ENCODE measurements at places on chromosomes 3 and 15. TPM values are rescaled to one million over a fixed set of nuclear protein-coding genes. Genes with fewer than 3 reads are reported as not detected.
A peak's percentile ranks its signal among the peaks of the same experiment; 100 is the strongest.

- DNase-seq: peak; percentile 16
These were observed 51.8 kb upstream of the ADPGK start for GRCh38 chr15:72835294-72835890.

GRCh38 chr3:119173325-119173724 is at the start of gene UPK1B:
UPK1B (plus strand) TSS chr3:119173598; CDS start chr3:119186742, 13,144 bp downstream.
- DNase-seq: peak; percentile 22

- DNase-seq: no peak
These were observed 501.0 kb downstream of the IGSF11 start for GRCh38 chr3:118533676-118534075.

DNA sequence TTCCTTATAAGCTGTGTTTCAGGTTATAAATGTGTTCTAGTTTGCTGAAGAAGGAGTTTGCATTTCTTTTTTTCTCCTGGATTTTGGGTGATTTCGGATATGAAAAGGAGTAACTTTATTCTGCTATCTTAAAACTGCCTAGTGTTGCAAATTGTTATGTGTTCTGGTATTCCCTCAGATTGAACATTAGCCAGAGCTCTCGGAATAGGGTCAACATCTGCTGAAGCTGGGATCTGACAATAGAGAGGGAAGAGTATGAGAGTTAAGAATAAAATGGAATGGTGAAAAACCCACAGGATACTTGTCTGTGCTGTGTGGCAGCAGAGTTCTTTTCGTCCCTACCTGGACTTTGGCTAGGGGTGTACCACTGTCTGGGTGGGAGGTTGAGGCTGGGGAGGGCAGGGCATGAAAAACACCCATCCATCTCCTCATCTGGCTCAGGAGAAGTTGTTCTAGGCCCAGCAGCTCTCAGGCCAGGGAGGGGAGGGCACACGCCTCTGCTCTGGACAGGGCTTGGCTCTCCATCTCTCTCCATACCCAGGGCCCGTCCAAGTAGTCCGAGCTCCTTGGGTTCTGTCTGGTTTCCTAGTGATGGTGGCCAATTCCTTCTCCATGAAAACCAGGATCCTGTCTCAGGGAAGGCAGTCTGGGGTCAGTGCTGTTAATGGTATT is 13.2 kb downstream of the SPSB4 start:
- DNase-seq: no peak

GRCh38 chr3:188439080-188439479 is 285.1 kb downstream of the LPP start:
- DNase-seq: no peak

GRCh38 chr3:55724821-55725220 is 237.7 kb upstream of the WNT5A start:
- no peak for DNase-seq

GRCh38 chr3:134249296-134249841 is 1.3 kb downstream of the RYK start:
- no peak for DNase-seq

- DNase-seq: no peak
These were observed 84.7 kb upstream of the PTX3 start for GRCh38 chr3:157351981-157352380.

- no peak for DNase-seq
These were observed 106.1 kb downstream of the ROBO2 start for GRCh38 chr3:77146004-77146403.

GRCh38 chr3:129469026-129469425 is 29.0 kb downstream of the IFT122 start:
- peak; percentile 21 for DNase-seq

DNA sequence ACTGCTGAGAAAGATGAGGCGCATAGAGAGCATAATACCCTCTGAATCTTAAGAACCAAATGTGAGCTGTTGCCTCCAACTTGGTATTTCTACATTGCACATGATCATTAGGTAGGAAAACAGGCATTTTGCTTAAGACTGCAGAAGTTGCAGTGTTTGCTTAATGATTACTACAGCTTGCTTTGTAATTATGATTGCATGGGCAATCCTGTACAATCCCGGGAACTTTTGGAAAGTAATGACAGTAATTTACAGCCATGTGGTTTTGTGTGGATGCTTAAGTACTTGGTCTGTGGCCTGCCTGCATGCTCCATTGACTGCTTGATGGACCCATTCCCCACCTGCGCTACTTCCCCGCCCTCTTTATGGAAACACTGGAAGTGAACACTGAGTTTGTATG is 301.1 kb downstream of the DIPK2A start:
- DNase-seq: no peak

- DNase-seq: peak; percentile 87
These were observed at the start of gene PLD1 for GRCh38 chr3:171809861-171810628. PLD1 (minus strand) TSS chr3:171810483; CDS start chr3:171738051, 72,432 bp downstream.

DNA sequence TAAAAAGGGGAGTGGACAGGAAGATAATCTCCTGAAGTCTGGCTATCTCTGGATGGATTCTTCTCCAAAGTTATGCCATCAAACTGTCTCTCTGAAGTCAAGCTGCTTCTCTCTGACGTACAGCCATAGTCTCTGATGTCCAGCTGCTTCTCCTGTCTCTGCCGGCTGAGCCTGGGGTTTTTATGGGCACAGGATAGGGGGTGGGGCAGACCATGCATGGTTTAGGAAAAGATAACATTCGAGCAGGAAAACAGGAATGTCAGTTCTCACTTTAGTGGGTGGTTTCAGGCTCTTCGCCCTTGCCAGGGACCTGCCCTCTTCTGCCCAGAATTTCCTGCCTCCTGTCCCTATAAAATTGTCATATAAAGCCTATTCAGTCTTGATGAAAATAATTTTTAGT is 110.9 kb upstream of the ROBO1 start:
- DNase-seq: no peak

DNA sequence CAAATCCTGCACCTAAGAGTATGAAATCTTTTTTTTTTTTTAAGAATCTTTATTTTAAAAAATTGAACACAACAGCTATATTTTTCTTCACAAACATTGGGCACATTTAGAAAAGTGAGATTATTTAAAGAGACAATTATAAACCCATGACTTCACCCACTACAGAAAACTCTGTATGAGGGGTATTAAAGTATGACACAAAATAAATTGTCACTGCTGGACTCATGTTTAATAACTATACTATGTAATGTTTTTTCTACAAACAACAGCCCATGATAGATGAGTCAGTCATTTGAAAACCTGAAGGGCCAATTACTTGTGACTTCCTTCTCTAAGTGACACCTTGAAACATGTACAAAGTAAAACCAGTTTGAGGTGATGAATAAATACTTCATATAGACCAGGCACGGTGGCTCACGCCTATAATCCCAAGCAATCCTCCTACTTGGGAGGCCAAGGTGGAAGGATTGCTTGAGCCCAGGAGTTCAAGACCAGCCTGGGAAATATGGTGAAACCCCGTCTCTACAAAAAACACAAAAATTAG is 36.0 kb downstream of the AQR start:
- DNase-seq: no peak

- DNase-seq: no peak
These were observed 16.9 kb downstream of the TTBK2 start for GRCh38 chr15:42903388-42904324.

DNA sequence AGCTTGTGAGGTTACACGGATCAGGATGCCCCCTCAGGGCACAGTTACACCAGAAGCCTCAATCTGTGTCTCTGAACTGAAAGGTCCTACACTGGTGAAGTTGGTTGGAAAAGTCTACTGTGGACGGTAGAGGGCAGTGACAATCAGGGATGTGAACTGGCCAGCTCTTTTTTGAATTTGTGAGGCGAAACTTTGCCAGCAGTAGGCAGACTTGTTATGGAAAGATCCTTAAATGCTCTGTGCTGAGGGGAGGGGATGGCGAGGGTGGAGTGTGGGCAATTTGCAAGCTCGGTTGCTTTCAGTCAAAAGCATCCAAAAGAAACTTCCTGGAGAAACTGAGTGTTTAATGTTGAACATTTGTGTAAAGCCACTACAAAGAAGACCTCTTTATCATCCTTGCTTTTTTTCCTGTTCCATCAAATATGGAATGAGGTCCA is 127.4 kb upstream of the ABHD17C start:
- peak; percentile 68 for DNase-seq

GRCh38 chr3:143070977-143071551 is 48.5 kb upstream of the CHST2 start:
- DNase-seq: no peak

DNA sequence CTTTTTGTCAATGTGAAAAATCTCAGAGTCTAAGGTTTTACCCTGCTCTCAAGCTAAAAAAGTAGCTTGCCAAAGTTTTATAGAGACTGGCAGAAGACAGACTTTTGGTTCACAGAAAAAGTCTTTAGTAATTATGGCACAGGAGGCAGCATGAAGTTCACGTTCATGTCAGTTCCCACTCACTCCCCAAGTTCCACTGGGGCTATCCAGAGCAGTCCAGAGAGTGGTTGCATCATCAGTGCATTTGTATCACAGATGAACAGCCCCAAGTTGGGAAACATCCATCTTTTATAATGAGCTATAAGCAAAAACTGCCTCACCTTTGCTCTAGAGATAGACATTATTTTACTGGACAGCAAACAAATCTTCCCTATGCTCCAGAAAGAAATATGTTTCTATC is 454.1 kb upstream of the AGTR1 start:
- DNase-seq: no peak

The ZSCAN29 gene
- total RNA-seq: 26.0 TPM

The TFRC gene
- total RNA-seq: 154 TPM

The MAGI1 gene
- 87.4 TPM for total RNA-seq

The EPHB1 gene
- total RNA-seq: 2.0 TPM

The SH2D7 gene
- total RNA-seq: 2.3 TPM

The MORC1 gene
- total RNA-seq: not detected

The SLC27A2 gene
- total RNA-seq: 22.9 TPM

The LTF gene
- total RNA-seq: 0.83 TPM

The NR1I2 gene
- total RNA-seq: 106 TPM

The SCAANT1 gene
- not detected for total RNA-seq

The ECT2 gene
- 11.2 TPM for total RNA-seq

The WDR76 gene
- 3.0 TPM for total RNA-seq

The PLA2G4E gene
- total RNA-seq: 0.09 TPM
